ENCODE measurements at places on chromosomes 5 and 9.

DNA sequence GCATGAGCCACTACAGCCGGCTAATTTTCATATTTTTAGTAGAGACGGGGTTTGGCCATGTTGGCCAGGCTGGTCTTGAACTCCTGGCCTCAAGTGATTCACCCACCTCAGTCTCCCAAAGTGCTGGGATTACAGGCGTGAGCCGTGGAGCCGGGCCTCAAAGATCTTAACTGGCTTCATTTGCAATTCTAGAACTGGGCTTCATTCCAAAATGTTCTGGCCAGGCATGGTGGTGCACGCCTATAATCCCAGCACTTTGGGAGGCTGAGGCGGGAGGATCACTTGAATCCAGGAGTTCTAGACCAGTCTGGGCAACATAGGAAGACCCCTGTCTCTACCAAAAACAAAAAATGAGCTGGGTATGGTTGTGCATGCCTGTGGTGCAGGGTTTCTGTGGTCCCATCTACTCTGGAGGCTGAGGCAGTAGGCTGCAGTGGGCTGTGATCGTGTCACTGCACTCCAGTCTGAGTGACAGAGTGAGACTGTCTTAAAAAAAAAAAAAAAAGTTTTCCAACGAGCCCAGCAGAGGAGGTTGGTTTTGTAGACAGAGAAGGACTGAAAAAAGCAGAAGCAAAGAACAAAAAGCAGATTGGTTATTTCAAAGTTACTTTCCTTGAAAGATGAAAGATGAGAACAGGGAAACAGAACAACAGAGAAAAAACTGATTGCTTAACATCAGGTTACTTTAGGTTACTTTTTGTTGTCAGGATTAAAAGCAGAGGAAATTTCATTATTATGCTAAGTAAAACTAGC, 78.2 kb downstream of the ANKRD55 start:
- DNase-seq: no peak

- DNase-seq: no peak
These were observed 18.7 kb upstream of the GABBR2 start for GRCh38 chr9:98727428-98727827.

GRCh38 chr5:30195036-30195435, 998.5 kb upstream of the CDH6 start:
- peak; percentile 66 for DNase-seq

DNA sequence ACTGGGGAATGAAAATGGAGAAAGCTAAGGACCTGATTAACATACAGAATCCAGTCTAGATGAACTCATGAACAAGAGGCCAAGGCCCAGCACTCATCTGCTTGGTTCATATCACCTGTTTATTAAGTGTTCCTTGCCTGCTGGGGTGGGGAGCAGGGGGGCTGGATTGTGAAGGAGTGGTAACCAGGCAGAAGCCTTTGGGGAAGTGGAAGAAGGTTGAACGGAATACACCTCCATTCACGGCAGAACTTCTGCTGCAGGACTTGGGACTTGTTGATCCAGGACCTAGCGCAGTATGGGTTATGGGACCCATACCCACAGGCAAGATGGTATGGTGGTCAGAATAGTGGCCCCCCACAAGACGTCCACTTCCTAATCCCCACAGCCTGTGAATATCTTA, 8.8 kb upstream of the SEPTIN8 start:
- DNase-seq: no peak

DNA sequence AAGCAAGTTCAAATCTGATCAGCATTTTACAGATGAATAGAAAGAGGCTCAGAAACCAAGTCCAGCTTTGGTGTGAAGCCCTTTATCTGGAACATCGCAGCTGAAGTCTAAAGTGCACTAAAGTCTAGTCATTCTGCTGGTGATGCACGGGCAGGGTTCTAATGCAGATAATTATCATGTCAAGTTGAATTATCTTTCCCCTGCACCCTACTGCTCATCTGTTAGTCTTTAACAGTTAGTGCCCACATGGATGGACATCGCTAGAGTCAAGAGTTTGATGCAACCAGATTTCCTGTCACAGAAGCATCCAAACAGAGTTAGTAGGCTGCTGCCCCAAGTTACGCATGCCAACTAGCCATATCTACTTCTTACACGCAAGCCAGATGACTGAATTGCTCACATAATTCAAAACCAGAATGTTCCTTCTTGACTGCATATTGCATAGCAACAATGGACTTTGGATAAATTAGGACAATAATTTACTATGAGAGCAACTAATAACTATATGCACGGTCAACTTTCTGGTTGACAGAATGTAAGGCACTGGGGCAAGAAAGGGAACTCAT, 1.6 kb upstream of the TOMM5 start:
- no peak for DNase-seq

DNA sequence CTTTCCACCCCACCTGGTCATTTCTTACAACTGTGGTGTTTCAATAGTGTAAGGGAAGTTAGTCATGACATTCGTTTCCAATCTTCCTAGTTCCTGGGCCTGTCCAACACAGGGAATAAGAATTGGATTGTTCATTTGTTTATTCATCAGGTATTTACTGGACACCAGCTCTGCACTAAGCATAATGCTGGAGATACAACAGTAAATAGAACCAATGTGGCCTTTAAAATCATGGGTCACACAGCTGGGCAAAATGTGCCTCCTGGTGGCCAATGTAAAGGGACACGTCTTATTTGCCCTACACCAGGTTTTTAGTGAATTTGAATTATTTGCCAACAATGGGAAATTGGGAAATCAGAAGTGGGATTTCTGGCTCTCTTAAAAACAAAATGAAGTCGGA, 10.4 kb downstream of the ABLIM3 start:
- DNase-seq: no peak

- no peak for DNase-seq
These were observed 6.1 kb upstream of the TUSC1 start for GRCh38 chr9:25684321-25684720.

GRCh38 chr5:179609834-179610108, 13.7 kb downstream of the HNRNPH1 start:
- DNase-seq: no peak

DNA sequence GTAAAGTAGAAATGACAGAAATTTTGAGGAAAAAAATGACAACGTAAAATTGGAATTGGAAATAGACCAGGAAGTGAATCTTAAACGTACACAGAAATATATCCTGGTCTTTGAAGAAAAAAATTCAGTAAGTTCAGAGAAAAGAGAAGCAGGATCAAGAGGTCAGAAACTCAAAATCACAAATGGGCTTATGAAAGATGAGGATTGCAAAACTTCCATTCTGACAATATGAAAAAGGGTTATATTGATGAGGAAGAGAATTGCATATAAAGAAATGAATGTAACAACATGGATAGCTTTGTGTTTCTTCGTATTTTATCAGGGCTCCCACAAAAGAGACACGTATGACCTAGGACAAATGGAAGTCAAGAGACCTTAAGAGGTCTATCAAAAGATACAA, 58.1 kb downstream of the OXCT1 start:
- DNase-seq: no peak

DNA sequence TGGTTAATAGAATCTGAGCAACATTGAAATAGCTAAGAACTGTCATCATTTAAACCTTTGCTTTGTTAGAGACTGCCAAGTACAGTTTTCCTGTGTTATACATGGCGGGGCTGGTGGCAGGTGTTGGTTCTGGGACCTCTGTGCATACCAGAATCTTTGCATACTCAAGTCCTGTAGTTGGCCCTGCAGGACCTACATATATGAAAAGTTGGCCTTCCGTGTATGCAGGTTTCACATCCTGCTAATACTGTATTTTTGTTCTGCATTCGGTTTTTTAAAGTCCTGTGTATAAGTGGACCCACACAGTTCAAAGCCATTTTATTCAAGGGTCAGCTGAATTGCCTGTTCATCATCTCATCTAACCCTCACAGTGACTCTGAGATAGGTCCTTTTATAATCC, 36.4 kb downstream of the LARP1 start:
- no peak for DNase-seq

- DNase-seq: peak; percentile 15
These were observed 554.8 kb upstream of the MEF2C start for GRCh38 chr5:89437450-89438435.

GRCh38 chr5:159244163-159244562, 18.9 kb upstream of the UBLCP1 start:
- DNase-seq: no peak

GRCh38 chr5:145867806-145868205, 5.0 kb downstream of the GRXCR2 start:
- DNase-seq: no peak

DNA sequence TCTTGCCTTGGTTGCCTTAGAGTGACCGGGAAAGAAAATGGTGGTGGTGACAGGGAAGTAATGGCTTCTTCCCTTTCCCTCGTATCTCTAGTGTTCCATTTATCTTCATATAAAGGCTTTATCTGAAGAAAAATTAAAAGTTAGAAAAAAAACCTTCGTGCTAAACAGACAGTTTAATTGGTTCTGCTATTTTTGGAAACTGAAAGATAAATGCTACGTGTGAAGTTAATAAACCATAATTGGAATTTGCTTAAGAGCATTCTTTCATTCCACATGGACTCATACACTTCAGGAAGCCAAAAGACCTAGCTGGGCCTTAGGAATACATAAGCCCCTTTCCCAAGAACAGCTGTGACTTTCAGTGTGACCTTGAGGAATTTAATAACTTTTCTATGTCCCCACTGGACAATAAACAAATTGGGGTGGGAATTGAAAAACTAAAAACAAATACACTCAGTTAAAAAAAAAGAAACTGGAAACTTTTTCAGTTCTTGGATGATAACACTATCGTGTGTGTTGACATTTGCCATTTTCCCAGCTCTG, 818.8 kb upstream of the WWC1 start:
- DNase-seq: no peak

DNA sequence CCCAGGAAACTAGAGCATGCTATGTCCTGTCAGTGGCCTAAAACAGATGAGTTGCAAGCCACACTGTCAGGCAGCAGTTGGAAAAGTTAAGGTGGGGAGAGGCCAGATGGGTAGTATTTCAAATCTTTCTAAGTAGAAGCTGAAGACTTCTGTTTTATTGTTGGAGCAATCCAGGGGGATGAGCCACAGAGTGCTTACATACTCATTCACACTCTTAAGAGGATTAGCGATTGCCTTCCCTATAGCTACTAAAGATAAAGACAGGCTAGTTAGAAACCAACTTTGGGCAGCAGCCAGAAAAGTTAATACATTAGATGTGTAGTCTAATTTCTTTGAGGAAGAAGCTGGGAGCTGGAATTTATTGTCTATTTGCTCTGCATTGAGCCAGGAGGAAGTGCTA, 61.7 kb upstream of the ELAVL2 start:
- DNase-seq: no peak

GRCh38 chr5:36240779-36241630, 720 bp downstream of the NADK2 start:
- no peak for DNase-seq

GRCh38 chr5:92320446-92320845, 937.3 kb upstream of the ARRDC3 start:
- DNase-seq: no peak

DNA sequence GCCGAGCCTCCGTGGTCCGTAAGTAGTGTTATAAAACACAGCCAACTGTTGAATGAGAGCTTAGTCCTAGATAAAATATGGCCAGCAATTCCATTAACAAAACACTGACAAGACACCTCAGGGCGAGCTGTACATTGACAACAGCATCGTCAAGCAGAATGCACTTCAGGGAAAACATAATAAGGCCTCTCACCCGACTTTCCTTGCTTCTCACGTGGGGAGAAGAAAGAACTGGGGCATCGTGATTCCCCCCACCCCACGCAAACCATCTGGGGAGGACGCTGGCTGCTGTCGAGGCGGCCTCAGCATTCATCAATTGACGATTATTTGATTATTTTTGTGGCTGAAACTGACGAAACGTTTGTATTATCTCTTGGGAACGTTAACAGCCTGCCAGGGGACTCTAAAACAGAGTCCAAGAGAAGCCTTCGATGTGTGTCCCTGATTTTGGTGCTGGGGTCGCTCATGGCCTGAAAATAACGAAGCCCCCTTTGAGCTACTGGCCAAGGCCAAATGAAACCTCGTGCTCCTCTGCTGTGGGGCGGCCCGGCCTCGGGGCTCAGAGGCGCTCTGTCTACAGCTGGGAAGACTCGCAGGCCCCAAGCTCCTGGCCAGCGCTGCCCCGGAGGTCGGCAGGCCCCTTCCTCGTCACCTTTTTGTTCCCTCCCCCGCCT, 464 bp downstream of the GDF9 start:
- DNase-seq: no peak

- peak; percentile 76 for DNase-seq
These were observed 583.5 kb downstream of the ZNF608 start for GRCh38 chr5:124162767-124163532.

GRCh38 chr9:33919276-33919897, 102.4 kb downstream of the UBE2R2 start:
- DNase-seq: no peak

GRCh38 chr5:158715592-158715991, 384.1 kb downstream of the EBF1 start:
- no peak for DNase-seq

DNA sequence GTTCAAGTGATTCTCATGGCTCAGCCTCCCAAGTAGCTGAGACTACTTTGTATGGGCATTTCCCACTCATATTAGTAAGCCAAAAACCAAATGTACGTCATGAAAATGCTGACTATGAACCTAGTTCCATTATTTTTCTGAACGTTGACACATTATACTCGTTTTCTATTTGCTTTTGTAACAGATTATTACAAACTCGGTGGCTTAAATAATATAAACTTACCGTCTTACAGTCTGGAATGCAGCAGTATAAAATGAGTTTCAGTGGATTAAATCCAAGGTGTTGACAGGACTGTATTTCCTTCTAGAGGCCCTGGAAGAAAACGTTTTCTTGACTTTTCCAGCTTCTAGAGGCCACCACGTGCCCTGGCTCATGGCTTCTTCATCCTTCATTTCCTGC, 517.0 kb downstream of the GADD45G start:
- no peak for DNase-seq

GRCh38 chr5:88092958-88093605, 175.6 kb downstream of the TMEM161B start:
- DNase-seq: no peak

- DNase-seq: no peak
These were observed 131.4 kb downstream of the OXCT1 start for GRCh38 chr5:41738710-41739354.

DNA sequence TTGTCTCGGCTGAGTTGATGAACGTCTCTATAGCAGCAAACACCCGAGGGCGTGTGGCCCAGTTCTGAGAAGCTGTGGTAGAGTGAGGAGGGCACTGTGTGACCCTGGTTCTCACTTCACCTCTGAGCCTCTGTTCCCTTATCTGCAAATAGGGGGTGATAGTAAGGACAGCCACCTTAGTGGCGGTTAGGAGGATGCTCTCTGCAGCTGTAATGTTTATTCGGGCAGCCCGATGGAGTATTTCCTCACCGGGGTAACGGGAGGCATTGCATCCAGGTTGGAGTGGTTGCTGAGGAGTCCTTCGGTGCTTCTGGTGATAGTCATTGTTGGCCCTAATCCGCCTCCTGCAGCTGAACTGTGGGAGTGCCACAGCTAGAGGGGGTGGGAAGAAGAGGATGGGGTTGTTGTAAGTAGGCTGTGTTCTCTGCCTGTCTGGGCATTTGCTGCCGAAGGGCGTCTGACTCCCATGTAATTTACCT, 13.9 kb downstream of the PRRC2B start:
- DNase-seq: no peak
